ENCODE measurements at places on chromosomes 2 and 18.

- DNase-seq, result no peak
Observed at GRCh38 chr2:112876971-112877361, 34.0 kb upstream of the IL37 start.

GRCh38 chr18:60358516-60358915 lies 14.1 kb downstream of the MC4R start:
- no peak for DNase-seq

- no peak for DNase-seq
Observed at GRCh38 chr2:224405841-224406370, 4.0 kb upstream of the FAM124B start.

DNA sequence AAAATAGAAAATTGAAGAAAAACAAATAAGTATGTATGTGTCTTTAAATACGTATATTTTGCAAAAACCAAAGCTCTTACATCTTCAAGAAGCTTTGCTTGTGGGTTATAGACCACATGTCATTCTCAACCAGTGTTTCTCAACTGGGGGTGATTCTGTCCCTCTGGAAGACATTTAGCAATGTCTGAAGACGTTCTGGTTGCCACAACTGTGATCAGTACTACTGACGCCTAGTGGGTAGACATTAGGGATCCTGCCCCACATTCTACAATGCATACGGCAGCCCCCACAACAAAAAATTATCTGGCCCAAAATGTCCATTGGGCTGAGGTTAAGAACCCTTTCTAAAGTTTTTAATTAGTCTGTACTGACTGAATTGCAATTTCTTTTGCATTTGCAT lies 48.4 kb downstream of the UNC50 start:
- no peak for DNase-seq

GRCh38 chr2:33441235-33441810 lies 35.1 kb upstream of the RASGRP3 start:
- DNase-seq, result no peak

DNA sequence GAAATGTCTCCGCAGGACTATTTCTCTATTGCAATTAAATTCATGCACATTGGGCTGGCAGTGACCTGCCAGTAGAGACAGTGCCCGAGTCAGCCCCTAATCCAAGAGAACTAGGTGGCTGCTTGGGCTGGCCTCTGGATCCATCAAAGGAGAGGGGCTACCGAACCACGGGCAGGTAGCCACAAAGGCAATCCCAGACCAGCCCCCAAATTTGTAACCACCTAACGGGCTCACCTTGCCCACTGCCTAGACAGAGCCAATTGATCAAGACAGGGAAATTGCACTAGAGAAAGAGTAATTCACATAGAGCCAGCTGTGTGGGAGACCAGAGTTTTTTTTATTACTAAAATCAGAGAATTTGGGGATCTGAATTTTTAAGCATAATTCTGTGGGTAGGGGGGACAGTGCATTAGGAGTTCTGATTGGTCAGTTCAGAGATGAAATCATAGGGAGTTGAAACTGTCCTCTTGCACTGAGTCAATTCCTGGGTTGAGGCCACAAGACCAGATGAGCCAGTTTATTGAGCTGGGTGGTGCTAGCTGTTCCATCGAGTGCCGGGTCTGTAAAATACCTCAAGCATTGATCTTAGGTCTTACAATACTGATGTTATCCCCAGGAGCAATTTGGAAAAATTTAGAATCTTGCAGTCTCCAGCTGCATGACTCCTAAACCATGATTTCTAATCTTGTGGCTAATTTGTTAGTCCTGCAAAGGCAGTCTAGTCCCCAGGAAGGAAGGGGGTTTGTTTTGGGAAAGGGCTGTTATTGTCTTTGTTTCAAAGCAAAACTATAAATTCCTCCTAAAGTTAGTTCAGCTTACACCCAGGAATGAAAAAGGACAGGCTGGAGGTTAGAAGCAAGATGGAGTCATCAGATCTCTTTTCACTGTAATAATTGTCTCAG lies 260.4 kb upstream of the SP5 start:
- no peak for DNase-seq

GRCh38 chr18:27361477-27361876 lies 176.4 kb upstream of the CHST9 start:
- DNase-seq, result no peak

DNA sequence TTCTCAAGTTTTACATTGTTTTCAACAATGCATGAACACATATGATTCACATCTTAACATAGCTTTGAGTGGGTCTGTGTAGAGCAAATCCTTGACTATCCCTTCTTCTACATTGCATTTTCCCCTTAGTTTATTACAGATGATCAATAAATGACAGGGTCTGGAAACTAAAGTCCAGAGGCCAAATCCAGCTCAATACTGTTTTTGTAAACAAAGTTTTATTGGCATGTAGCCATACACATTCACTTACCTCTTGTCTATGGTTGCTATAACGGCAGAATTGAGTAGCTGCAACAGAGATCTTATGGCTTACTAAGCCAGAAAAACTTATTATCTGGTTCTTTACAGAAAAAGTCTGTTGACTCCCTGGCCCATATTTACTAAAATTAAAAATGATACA lies 12.8 kb downstream of the FANCL start:
- no peak for DNase-seq

- DNase-seq, result no peak
Observed at GRCh38 chr2:3628800-3629199, 29.2 kb upstream of the ALLC start.
